ENCODE measurements at places on chromosomes 4 and X.

DNA sequence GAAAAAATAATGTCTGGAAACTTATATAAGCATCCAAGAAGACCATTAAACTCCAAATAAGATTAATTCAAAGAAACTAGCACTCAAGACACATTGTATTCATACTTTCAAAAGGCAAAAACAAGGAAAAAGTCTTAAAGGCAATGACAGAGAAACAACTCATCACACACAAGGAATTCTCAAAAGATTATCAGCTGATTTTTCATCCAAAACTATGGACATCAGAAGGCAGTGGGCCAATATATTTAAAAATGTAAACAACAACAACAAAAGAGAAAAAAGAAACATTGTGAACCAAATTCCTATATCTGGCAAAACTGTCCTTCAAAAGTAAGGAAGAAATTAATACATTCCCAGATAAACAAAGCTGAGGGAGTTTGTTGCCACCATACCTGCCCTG is 711.4 kb upstream of the GALNTL6 start:
- DNase-seq, result no peak

DNA sequence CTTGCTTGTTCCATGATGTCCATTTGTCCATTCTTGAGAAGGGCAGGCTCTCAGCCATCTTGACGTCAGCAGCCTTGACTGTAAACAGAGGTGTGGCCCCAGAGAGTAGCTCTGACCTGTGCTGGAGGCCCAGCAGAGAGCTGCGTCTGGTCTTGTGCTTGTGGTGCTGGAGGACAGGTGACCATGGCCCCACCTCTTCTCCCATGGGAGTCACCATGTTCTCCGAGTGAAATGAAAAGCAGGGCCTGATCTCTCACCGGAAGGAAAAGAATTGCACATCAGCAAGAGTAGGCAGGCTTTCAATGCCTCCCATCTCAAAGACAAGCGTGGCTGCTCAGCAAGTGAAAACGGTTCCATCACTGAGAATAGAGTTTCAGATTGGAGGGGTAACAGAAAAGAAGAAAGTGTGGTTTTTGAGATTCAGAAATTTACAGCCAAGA is 11.5 kb downstream of the PARM1 start:
- DNase-seq, result no peak

- DNase-seq, result no peak
These were observed 37.2 kb upstream of the BDH2 start for GRCh38 chr4:103136671-103137445.

- DNase-seq, result no peak
These were observed 115.5 kb downstream of the DCTD start for GRCh38 chr4:182801636-182802035.

DNA sequence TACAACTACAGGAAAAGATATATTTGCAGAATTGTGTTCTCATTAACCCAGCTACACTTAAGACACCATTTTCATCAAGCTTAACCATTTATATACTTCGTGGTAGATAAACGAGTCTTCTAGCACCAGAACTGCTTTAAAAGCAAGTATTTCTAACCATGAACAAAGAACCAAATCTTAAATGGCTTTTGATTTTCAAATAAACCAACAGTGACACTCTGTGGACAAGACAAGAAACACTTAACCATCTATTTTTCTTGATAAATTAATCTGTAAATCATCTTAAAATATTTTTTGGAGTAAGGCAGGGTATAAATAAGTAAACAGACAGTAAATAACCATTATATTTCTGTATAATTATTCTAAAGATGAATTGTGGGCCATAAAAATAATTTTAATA is 10.2 kb downstream of the BEND2 start:
- DNase-seq, result no peak

GRCh38 chr4:17489721-17490120 is 22.2 kb downstream of the QDPR start:
- no peak for DNase-seq

GRCh38 chr4:108135549-108136209 is 33.1 kb downstream of the LEF1 start:
- no peak for DNase-seq

DNA sequence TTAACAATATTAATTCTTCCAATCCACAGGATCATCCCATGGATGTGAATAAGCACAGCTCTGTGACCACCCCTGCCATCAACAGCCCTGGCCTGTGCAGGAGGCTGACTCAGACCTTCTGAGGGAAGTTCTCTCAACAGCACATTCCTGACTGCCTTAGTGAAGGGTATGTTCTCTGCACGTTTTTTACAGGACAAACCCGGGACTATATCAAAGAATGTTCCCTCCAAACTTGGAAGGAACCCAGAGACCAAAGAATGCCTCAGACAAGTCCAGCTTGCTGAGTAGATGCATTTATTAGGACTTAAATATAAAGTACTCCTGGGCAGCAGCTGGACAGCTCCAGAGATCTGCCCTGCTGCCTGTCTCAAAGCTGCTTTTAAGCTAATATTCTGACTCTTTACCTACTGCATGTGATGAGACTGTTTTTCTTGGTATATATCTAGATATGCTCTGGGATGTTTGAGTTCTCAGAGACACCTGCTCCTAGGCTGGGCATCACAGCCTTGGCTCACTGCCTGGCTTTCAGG is 1127.8 kb upstream of the PRKX start:
- no peak for DNase-seq

DNA sequence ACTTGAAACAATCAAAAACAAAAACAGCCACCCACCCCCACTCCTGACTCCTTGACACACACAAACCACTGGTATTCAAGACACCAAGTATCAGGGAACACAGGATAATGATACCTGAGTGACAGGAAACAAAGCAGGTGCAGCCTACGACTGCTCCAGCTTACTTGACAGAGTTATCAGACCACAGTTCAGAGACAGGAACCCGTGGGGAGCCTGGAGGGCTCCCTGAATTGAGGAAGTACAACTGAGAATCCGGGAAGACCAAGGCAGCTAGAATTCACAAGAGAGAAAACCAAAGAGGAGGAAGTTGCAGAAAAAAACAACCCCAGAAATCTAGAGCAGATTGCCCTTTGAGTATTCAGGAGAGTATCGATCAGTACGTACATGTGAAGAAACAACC is 20.5 kb downstream of the COMMD8 start:
- DNase-seq, result no peak

- no peak for DNase-seq
These were observed 1.4 kb downstream of the ARHGAP24 start for GRCh38 chr4:85476381-85476780.

GRCh38 chrX:135328421-135329005 is 19.2 kb downstream of the ETDC start:
- no peak for DNase-seq

GRCh38 chr4:176676901-176677300 is 115.8 kb downstream of the VEGFC start:
- no peak for DNase-seq

DNA sequence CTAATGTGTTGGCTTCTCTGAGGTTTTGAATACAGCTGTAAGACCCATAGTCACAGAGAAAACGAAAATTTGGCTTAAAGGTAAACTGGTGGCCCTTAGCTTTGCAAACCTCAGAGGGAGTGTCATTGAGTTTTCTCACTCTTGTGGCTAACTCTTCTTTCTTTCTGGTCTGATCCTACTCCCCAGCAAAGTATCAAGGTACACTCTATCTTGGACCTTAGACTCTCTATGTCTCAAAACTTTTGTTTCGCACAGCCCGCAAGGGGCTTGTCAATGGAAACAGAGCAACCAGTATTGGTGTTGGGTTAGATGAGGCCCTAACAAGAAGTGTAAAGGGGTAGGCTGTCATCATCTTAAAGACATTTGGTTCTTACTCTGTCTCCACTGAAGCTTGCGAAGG is 19.8 kb downstream of the APOO start:
- no peak for DNase-seq

DNA sequence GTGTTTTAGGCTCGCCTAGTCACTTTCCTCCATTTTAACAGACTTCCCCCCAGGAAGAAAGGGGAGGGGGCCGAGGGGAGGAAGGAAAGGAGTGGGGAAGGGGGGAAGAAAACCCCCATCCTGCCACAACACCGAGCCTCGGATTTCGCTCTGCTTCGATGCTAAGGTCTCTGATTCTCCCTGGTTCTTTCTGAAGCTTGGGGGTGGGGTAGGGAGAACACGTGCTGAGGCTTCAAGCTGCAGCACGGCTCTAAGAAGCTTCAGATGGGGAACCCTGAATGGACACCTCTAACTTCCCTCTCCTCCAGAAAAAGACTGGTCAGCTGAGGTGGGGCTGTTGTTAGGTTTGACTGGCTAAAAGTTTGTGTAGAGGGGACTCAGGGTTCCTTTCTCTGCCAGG is 61.8 kb downstream of the RHOH start:
- no peak for DNase-seq

DNA sequence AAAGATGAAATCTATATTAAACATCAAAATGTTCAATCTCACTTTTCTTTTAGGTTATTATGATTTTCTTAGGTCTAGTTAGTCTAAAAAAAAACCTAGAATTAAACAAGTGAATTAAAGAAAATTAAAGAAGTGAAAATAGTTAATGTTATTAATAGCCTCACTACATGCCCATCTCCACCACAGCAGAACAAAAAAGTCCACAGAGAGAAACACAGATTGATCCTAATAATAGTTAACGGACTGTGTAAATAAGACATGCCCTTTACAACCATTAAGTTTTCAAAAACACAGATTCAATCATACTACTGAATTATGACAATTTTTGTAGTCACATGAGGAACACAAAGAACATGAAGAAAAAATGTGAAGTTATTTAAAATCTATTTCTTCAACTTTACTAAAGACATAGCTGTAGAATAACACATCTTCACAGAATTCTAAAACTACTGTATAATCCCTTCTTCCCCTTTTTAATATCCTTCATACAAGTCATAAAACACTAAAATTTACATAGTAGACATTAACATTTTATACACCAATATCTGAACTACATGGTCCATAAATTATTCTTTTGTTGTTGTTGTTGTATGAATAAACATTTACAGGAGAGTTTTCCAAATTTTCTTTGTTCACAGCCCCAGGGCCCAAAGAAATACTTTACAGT is 15.3 kb downstream of the HELQ start:
- no peak for DNase-seq

- DNase-seq, result no peak
These were observed 273.3 kb downstream of the TRIML1 start for GRCh38 chr4:188412499-188412898.

- no peak for DNase-seq
These were observed 235.8 kb downstream of the TRAM1L1 start for GRCh38 chr4:116849620-116850019.

DNA sequence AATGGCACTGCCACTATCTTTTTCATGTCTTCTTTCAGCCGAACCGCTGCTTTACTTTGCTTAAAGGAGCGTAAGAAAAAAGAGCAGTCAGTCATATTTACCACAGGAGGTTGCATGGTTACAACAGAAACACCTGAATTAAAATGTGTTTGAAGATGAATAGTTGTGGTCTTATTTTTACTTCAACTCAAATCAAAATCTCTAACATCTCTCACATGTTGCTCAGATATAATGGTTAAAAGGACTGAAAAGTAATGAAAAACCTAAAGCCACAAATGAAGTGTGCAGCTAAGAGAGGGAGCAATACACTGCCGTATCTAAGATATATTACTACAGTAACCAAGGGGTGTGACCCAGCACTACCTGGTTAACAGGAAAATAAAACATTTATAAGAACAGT is 27.4 kb downstream of the FAM13A start:
- DNase-seq, result no peak

- DNase-seq, result no peak
These were observed 101.8 kb downstream of the TENM3 start for GRCh38 chr4:182344968-182345367.

GRCh38 chrX:85941275-85941674 is 106.1 kb downstream of the CHM start:
- DNase-seq, result no peak

GRCh38 chr4:2412534-2412884 is 5.9 kb downstream of the ZFYVE28 start:
- no peak for DNase-seq

DNA sequence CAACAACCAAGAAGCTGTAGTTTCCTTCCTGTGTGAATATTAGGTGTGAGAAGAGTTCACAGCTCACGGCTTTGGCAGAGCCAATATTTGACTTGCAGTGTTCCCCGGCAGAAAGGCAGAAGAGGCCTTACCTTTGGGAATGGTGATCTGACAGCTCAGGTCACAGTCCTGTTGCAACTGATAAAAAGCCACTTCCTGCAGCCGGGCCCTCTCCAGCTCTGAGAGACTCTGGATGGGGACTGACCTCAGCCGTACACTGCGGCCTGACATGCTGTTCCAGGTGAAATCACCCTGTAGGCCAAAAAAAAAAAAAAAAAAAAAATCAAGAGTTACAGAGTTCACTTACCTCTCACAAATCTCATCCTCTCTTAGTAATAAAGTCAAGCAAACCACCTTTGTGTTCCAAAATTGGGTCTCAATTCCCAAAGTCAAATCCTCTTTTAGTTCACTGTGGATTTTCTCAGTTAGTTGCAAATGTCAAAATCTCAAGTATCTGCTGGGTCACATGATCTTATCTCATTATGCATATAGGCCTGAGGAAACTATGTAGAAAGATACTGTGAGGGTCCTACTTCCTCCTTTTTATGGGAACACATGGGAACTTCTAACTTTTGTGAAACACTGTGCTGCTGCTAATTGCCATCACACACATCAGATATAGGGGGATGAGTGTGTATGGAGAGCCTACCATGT is 38.6 kb upstream of the AMELX start:
- no peak for DNase-seq

GRCh38 chr4:15870079-15870478 is 68.5 kb downstream of the FGFBP1 start:
- no peak for DNase-seq

DNA sequence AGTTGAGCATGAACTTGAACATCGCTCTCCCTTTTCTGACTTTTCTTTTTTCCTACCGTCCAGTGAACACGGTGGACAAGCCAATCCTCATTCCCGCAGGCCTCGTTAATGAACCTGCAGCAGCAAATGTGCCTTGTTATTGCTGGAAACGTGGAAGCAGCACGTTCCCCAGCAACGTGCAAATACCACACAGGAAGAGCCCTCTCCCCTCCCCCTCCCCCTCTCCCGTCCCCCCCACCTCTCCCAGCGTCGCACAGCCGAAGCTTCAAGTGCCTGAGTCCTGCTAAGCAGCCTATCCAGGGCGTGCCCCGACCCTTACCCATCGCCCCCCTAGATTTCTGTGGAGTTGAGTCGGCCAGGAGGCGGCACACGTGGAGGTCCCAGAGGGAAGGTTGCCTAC is 219.9 kb downstream of the BCOR start:
- DNase-seq, result no peak

- DNase-seq, result no peak
These were observed 506.4 kb upstream of the PABPC4L start for GRCh38 chr4:134708026-134708425.

- DNase-seq, result no peak
These were observed 126.5 kb upstream of the INTU start for GRCh38 chr4:127506283-127506682.

DNA sequence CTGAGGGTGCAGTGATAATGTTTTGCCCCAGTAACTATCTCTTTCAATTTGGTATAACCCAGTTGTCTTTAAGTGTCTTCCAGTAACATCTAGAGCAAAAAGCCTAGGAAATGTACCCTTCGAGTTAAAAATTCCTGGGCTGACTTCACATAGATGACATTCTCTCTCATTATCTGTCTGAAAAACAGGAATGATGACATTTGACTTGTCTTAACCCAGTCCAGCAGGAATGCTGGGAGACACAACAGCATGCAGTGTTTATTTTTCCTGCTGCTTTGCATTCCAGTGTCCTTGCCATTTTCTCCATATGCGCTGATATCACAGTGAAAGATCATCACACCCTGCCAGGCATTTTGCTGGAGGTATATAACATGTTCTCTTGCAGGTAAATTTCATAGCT is 130.0 kb downstream of the SOWAHB start:
- no peak for DNase-seq

Data from activated CD8-positive, alpha-beta memory T cell treated with anti-CD3 and anti-CD28 coated beads for 24 hours (primary cell).